ENCODE measurements at places on chromosomes 12 and 14.

- DNase-seq, result no peak
Observed at GRCh38 chr14:96263347-96264199, 7.6 kb downstream of the BDKRB1 start.

GRCh38 chr14:65160091-65160490 is 57.8 kb upstream of the MAX start:
- no peak for DNase-seq

DNA sequence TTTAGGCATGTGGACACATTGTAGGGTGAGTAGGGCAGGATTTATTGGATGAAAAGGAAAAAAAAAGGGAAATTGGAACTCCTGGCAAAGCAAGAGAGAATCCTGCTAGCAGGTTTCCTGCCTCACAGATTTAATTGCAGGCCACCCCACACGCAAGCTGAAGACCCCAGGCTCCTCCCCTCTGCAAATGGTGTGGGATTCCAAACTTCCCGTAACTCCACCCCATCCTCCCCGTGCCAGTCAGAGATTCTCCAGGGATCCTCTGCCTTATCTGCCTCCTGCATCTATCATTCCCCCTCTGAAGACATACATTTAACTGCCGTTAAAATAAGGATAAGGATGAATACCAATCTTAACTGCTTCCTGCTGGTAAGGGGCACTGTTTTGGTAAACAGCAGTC is 249.8 kb upstream of the GARIN2 start:
- no peak for DNase-seq

DNA sequence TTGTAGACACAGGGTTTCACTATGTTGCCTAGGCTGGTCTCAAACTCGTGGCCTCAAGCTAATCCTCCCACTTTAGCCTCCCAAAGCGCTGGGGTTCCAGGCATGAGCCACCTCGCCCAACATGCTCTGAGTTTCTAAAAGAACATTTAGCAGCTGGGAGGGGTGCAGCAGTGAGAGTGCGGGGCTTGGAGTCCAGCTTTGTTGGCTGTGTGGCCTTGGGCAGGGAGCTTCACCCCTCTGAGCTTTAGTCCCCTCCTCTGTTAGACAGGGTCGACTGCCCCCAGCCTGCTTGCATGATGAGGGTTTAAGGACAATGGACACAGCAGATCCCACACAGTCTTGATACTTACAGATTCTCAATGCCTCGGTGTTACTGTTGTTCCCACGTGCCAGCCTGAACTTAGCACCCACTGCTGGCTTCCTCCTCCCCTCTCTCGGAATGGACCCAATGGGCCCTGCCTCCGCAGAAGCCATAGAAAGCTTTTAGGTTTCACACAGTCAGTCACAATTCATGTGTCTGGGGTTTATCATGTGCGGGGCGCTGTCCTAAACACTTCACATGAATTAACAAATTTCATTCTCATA is 54.6 kb downstream of the PSMA6 start:
- no peak for DNase-seq
